AG04450 (cell line): ENCODE measurements at places on chromosomes 3 and 15.

DNA sequence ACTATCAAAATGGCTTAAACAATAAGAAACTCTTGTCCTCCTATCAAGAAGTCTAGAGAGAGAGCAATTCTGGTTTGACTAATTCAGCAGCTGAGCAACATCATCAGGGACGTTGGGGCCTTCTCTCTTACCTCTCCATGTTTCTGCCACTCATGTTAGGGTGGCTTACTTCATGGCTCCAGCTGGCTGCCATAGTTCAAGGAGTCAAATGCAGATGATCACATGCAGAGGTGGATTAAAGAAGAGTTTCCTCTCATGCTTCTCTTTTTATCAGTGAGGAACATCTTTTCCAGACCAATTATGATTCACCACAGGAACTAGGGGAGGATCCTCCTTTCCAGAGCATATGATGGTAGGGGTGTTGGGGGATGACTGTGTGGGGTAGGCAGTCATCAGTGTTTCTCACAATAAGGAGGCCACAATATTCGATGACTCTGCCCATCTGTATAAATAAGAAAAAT is 45.5 kb downstream of the NEK11 start:
- DNase-seq = no peak

DNA sequence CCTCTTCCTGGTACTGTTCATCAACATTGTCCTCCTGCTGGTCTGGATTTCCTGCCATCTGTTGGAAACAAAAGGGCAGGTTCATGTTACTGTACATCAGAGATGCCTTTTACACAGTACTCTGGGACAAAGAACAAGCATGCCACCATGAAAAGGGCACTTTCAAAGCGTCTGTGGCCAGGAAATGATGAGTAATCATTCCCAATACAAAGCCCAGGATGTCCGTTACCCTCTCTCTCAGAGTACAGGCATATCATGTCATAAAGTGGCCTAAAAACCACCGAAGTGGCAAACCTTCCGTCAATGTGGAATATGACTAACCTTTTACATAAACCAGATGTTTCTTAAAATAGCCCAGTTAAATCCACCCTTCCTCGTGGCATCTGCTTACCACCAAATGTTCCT is 71.2 kb downstream of the GOLIM4 start:
- DNase-seq = peak; percentile 66

DNA sequence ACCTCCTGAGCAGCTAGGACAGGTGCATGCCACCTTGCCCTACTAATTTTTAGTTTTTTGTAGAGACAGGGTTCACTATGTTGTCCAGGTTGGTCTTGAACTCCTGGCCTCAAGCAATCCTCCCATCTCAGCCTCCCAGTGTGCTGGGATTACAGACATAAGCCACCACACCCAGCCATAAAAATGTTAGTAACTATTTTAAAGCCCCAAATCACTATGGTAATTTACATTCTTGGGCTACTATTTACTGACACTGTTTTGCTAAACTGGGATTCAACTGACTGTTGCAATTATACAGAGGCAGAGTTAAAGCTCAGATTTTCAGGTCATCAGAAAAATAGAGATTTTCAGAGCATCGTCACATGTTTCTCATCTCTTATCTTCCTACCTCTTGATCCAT is 258.6 kb downstream of the FEZF2 start:
- no peak for DNase-seq

DNA sequence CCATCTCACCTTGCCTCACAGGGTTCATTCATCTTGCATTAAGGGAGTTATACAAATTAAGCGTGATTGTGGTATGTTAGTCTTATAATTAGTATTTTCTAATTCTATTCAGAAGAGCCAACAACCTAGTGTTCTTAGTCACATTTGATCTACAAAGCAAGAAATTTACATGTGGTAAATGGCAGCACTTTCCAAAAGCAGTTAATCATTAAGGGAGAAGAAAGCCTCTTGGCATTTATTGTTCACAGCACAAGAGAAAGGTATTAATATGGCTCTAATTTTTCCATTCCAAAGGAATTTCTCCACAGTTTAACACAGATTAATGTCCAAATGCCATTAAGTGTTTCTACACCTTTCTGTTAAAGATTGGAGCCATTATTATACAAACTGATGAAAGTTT is 1077.1 kb downstream of the ZPLD1 start:
- no peak for DNase-seq

- no peak for DNase-seq
These were observed 28.0 kb downstream of the LRRC28 start for GRCh38 chr15:99279290-99279689.

GRCh38 chr3:127833281-127834032 is 11.1 kb upstream of the MGLL start:
- no peak for DNase-seq

- DNase-seq = no peak
These were observed 16.7 kb downstream of the ADAM10 start for GRCh38 chr15:58732625-58733363.

DNA sequence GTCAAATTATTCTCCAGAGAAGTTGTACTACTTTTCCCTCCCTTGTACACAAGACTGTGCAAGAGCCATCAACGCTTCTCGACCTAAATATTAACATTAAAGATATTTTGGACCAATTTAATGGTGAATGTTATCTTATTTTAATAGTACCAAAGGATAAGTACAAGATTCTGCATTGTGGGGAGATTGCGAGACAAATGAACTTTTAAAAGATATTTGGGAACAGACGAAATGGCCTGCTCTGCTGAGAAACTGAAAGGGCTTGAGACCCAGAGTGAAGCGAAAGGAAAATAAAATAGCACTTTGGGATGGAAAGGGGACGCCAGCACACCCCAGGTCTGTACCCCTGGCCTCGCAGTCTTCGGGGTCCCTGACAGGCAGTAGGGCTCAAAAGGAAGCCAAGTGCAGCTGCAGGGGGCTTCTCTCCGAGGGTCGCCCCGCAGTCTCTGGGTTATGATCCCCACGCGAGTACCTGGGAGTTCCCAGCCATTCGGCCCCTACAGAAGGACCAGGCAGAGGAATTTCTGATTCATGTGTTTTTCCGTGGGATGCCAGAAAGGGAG is 97.6 kb upstream of the VGLL3 start:
- DNase-seq = no peak

DNA sequence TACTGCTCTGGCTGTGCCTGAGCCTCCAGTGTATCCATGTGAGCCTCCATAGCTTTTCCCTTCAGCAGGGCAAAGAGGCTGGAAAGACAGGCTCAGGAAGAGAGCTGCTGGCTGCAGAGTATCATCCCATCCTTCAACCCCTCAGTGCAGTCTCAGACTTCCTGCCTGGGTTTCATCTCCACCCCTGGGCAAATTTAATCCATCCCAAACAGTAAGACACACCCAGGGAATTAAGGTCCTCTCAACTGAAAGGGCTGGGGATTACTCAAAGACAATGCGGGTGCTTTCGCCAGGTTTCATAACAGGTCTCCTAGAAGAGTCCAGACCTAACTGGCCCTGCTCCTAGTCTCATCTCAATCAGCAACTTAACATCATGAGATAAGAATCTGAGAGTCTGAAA is 15.5 kb downstream of the SLCO2A1 start:
- DNase-seq = no peak

DNA sequence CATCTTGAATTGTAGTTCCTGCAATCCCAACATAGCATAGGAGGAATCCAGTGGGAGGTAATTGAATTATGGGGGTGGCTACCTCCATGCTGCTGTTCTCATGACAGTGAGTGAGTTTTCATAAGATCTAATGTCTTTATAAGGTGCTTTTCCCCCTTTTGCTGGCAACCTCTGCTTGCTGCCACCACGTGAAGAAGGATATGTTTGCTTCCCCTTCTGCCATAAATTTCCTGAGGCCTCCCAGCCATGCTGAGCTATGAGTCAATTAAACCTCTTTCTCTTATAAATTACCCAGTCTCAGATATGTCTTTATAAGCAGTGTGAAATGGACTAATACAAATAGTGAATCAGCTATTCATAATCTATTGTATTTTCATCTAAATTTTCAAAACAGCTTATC is 537.3 kb downstream of the EPHA3 start:
- no peak for DNase-seq

GRCh38 chr15:88431441-88431840 is 35.7 kb downstream of the MRPL46 start:
- DNase-seq = no peak

DNA sequence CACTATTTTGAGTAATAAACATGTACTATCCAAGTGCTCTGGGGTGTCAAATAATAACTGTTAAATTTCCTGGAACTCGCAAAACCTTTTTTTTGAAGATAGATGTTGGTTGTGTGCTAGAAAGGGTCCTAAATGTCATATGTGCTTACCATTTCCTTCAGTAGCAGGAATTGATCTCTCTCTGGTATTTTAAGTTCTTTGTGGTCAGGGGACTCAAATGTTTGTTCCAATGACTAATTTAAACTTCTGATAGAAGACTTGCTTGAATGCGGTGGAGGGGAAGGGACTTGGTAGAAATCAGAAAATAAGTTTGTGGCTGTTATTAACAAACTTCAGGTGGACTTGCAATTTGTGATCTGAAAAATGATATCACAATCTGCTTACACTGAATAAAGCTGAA is 26.8 kb downstream of the ARIH2 start:
- DNase-seq = no peak

DNA sequence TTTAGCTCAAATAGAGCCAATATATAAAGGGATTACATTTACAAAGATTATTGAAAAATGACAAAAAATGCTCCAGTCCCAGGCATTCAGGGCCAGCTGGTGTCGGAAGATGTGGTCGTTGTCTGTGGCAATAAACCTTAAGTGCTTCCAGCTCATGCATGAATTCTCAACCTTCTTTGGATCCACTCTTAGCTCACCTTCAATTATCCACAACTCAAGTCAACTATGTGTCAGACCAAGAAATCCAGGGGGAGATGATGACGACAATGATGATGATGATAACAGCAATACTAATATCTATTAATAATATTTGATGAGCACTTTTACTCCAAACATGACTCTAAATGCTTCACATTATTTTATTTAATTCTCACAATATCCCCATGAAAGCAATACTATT is 53.6 kb upstream of the PXYLP1 start:
- no peak for DNase-seq

DNA sequence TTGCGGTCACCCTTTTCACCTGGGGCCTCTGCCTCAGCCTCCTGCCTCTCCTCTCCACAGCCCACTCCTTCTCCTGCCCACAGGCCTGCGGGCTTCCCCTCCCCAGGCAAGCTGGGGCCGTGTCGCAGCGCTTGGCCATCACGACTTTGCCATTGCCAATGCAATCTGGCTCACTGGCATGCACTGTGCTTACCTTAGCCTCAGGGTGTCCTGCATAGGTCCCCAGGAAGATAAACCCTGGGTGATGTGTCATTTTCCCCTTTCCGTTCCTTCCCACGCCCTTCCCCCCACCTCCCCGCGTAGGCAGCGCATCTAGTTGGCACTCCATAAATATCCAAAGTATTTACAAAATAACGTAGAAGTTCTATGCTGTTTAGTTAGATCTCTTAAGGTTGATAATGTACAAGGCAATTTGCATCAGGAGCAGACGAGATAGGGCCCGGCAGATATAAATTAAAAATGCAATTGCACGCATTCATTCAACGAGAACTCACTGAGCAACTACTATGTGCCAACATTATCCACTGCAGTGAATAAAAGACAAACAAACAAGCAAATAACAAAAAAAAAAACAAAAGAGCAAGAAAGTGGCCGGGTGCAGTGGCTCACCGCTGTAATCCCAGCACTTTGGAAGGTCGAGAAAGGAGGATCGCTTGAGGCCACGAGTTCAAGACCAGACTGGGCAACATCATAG is 973 bp upstream of the COPG1 start:
- no peak for DNase-seq

GRCh38 chr15:39419651-39420050 is 161.2 kb upstream of the THBS1 start:
- no peak for DNase-seq

DNA sequence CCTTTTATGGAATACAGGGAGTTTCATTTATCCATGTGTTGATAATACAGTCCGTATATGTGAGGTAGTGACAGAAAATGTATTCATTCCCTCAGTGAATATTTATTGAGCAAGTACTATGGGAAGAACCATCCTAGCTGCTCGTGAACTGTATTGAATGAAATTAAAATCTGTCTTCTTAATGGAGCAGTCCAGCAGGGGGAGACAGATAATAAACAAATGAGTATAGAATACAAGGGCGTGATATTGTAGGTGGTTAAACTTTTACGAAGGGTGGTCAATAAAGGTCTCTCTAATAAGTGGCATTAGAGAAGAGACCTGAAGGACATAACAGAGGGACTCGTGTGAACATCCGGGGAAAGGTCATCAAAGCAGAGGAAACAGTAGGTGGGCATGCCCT is 62.7 kb upstream of the OSTN start:
- no peak for DNase-seq

DNA sequence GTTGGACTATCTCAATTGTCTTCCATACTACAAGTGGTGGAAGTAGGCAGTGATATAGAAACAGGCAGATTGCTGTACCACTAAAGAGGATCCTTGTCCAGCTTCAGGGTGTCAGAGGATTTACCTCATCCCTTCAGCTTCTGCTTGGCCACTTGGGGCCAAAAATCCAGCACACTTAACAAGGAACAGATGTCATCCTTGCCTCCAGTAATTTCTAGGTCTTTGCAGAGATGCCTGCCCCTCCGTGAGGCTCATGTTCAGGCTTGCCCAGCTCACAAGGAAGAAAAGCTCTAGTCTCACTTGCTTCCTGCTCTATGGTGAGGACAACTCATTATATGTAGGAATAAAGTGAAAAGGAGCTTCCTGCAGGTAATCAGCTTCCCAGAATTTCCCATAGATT is 510.3 kb downstream of the EPHA3 start:
- DNase-seq = no peak

GRCh38 chr3:3633761-3634160 is 165.5 kb upstream of the LRRN1 start:
- no peak for DNase-seq

DNA sequence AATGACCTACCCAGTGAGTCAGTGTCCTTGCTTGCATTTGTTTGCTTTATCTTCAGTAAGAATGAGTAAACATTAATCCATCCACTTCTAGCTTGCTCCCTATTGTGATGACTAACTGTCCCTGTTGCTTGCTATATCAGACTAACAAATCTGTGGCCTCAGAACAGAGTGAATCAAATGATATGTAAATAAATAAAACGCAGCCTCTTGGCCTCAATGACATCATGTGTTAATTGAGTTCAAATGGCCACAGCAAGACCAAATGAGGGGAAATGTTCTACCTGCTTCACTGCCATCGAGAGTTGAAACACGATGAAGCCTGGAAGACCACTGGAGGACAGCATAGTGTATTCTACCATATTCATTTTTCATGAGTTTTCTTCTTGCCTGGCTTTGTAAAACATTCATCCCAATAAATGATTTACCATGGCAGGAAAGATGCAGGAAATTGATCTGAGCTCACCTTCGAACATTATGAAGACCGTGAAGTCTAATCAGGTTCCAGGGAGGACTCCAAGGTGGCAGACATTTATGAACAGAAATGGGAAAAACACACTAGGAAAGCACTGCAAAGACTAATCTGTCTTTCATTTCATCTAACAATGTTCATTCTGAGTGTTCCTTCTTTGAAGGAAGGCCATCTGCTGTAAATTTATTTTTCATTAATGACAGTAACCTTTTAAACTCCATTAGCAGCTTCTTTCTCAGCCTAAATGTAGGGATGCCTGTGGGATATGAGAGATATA is 1144.5 kb downstream of the TUSC7 start:
- DNase-seq = peak; percentile 63

GRCh38 chr3:123294296-123294938 is 92.7 kb downstream of the SEC22A start:
- no peak for DNase-seq
